ENCODE measurements at places on chromosomes 1 and 21.
A peak's percentile ranks its signal among the peaks of the same experiment; 100 is the strongest.

GRCh38 chr1:75438355-75438754 lies 172.6 kb downstream of the SLC44A5 start:
- DNase-seq: no peak
- H3K4me3 ChIP-seq: no peak overlapping the region
- no peaks in the 10 kb centered on the region for H3K36me3 ChIP-seq
- H3K27ac ChIP-seq: no peak overlapping the region
- H3K4me1 ChIP-seq: no peaks in the 10 kb centered on the region
- H3K27me3 ChIP-seq: peaks cover 3% of the 10 kb centered on the region

- peaks cover 4% of the 10 kb centered on the region for H3K4me1 ChIP-seq
- H3K27me3 ChIP-seq: no peaks in the 10 kb centered on the region
- H3K27ac ChIP-seq: no peak overlapping the region
- no peak for DNase-seq
- H3K36me3 ChIP-seq: no peaks in the 10 kb centered on the region
Measured at GRCh38 chr1:173269490-173270230, 62.5 kb upstream of the TNFSF4 start.

- H3K4me1 ChIP-seq: peaks cover 41% of the 10 kb centered on the region
- peak overlapping the region; percentile 65 for H3K4me3 ChIP-seq
- H3K36me3 ChIP-seq: peaks cover 5% of the 10 kb centered on the region
- H3K27me3 ChIP-seq: no peaks in the 10 kb centered on the region
- DNase-seq: no peak
Measured at GRCh38 chr1:207069858-207070506, 16.9 kb downstream of the PFKFB2 start.

- peaks cover 2% of the 10 kb centered on the region for H3K27me3 ChIP-seq
- H3K4me3 ChIP-seq: no peak overlapping the region
- peak; percentile 72 for DNase-seq
- H3K36me3 ChIP-seq: no peaks in the 10 kb centered on the region
- H3K27ac ChIP-seq: no peak overlapping the region
Measured at GRCh38 chr1:244796719-244797406, 38.6 kb upstream of the COX20 start.

GRCh38 chr1:4309676-4310320 lies 344.6 kb upstream of the AJAP1 start:
- no peak overlapping the region for H3K4me3 ChIP-seq
- H3K4me1 ChIP-seq: no peaks in the 10 kb centered on the region
- no peak for DNase-seq
- H3K27ac ChIP-seq: no peak overlapping the region
- H3K36me3 ChIP-seq: no peaks in the 10 kb centered on the region

DNA sequence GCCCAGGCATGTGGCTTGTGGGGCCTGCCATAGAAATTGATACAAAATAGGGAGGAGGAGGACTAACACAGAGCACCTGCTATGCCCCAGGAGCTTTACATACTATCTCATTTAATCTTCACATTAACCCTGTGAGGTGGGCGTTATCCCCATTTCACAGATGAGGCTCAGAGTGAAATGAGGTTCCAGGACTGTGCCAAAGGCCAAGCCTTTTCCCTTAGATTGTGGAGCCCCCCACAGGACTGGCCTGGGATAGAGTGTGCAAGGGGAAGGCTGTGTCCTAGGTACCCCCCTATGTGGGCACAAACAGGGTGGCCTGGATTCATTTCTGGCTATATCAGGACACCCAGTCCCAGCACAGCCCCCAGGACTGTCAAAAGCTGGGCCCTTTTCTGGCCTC lies 2.2 kb upstream of the DDOST start:
- H3K27ac ChIP-seq: no peak overlapping the region
- peaks cover 41% of the 10 kb centered on the region for H3K4me1 ChIP-seq
- H3K27me3 ChIP-seq: no peaks in the 10 kb centered on the region
- DNase-seq: no peak
- H3K36me3 ChIP-seq: peaks cover 4% of the 10 kb centered on the region
- peak overlapping the region; percentile 44 for H3K4me3 ChIP-seq

- peak overlapping the region; percentile 67 for H3K27ac ChIP-seq
- no peak for DNase-seq
- H3K4me3 ChIP-seq: no peak overlapping the region
- peaks cover 23% of the 10 kb centered on the region for H3K4me1 ChIP-seq
- H3K27me3 ChIP-seq: no peaks in the 10 kb centered on the region
- peaks cover 24% of the 10 kb centered on the region for H3K36me3 ChIP-seq
Measured at GRCh38 chr1:24437631-24438396, 22.2 kb downstream of the NIPAL3 start.

DNA sequence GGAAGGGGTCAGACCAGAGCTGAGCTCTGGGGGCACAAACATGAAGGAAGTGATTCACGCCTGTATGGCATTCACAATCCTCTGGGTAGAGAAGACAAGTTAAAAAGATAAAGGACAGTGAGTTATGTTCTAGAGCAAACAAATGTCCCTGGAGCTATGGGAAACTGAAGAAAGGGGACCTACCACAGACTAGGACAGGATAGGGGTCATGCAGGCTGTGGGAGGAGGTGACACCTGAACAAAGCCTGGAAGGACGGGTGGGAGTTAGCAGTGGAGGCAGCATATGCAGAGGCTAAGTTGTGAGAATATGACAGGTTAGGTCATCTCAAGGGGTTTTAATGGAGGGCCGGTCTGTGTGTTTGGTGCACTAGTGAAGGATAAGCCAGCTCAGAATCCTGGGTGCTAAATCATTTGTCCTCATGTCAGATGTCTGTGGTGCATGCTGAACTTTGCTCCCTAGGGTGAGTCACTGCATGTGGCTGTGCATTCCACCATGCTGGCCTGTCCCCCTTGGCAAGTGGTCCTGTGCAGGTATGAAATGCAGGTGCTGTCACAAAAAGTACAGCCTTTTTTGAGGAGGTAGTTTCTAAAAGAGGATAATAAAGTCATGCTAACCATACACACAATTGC lies 28.5 kb downstream of the TNN start:
- H3K27me3 ChIP-seq: peaks cover 4% of the 10 kb centered on the region
- H3K4me1 ChIP-seq: no peaks in the 10 kb centered on the region
- H3K4me3 ChIP-seq: no peak overlapping the region
- no peak for DNase-seq

- H3K4me1 ChIP-seq: peaks cover 23% of the 10 kb centered on the region
- H3K27ac ChIP-seq: peak overlapping the region; percentile 94
- H3K27me3 ChIP-seq: no peaks in the 10 kb centered on the region
- no peak for DNase-seq
Measured at GRCh38 chr1:23825762-23826522, 713 bp upstream of the HMGCL start.

DNA sequence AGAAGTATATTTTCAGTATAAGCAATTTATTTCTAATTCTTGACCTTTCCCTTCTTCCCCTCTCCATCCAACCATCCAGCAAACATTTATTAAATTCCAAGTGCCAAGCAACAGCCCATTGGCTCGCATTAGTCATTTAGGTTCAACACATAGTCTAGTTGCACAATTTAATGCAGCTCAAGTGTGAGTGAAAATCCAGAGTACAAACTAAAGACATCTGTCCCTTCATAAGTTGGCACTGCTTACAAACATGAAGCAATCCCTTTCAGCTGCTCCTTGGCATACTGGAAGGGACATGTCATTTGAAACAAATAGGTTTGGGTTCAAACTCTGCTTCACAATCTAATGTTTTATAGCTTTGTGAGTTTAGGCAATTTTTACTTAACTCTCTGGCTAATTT lies 10.7 kb downstream of the CASQ2 start:
- no peak for DNase-seq
- peaks cover 3% of the 10 kb centered on the region for H3K27me3 ChIP-seq
- H3K4me1 ChIP-seq: no peaks in the 10 kb centered on the region
- H3K4me3 ChIP-seq: no peak overlapping the region

GRCh38 chr1:115783311-115783710 lies 14.8 kb upstream of the CASQ2 start:
- no peak overlapping the region for H3K4me3 ChIP-seq
- no peak overlapping the region for H3K27ac ChIP-seq
- no peaks in the 10 kb centered on the region for H3K4me1 ChIP-seq
- peaks cover 4% of the 10 kb centered on the region for H3K36me3 ChIP-seq
- H3K27me3 ChIP-seq: peaks cover 22% of the 10 kb centered on the region

DNA sequence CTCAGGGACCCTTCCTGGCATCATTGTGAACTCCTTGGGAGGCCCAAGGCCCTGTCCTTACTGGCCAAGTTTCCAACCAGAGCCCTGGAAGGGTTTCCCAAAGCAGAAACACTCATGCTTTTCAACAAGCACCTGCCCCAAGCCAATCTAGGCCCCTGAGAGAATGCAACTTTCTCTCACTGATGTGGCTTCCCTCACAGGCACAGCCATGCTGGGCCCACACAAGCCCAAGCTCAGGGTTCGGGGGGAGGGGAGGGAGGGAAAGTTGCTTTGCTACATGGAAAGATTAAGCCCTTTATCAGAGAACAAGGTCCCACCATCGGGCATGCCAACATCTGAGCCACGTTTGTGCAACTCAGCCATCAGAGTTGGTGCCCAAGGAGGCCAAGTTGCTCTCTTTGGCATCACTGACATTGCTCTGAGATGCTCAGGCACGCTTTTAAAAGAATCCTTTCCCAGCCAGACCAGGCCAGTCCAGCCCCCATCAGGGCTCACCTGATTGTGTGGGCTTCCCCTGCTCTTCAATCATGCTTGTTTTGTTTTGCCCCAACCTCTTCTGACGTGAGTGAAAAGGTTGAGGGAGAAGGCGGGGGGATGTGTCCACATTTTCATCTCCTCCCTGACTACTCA lies 43.5 kb downstream of the RIMS3 start:
- no peaks in the 10 kb centered on the region for H3K36me3 ChIP-seq
- no peak for DNase-seq
- peaks cover 2% of the 10 kb centered on the region for H3K27me3 ChIP-seq
- H3K4me3 ChIP-seq: no peak overlapping the region

DNA sequence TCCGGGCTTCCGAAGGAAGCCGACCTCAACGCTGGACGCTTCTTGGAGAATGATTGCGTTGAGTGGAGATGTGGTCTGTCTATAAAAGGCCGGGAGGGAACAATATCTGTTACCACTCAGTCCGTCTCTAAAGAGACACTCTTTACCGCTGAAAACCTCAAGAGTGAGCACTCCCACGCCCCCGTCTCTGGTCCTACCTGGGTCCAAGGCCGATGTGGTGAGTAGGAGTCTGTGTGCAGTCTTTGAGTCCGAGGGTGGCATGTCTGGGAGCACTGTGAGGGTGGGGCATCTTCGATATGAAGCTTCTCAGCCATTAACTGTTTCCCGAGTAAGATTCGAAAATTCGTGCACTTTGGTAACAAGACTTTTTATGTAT lies 576 bp downstream of the ZFP69 start:
- DNase-seq: peak; percentile 10
- peaks cover 25% of the 10 kb centered on the region for H3K4me1 ChIP-seq
- peaks cover 30% of the 10 kb centered on the region for H3K36me3 ChIP-seq
- H3K4me3 ChIP-seq: peak overlapping the region; percentile 94
- peak overlapping the region; percentile 71 for H3K27ac ChIP-seq

GRCh38 chr1:99180915-99181314 lies 83.4 kb upstream of the PLPPR4 start:
- no peaks in the 10 kb centered on the region for H3K36me3 ChIP-seq
- no peak overlapping the region for H3K4me3 ChIP-seq
- no peak overlapping the region for H3K27ac ChIP-seq

DNA sequence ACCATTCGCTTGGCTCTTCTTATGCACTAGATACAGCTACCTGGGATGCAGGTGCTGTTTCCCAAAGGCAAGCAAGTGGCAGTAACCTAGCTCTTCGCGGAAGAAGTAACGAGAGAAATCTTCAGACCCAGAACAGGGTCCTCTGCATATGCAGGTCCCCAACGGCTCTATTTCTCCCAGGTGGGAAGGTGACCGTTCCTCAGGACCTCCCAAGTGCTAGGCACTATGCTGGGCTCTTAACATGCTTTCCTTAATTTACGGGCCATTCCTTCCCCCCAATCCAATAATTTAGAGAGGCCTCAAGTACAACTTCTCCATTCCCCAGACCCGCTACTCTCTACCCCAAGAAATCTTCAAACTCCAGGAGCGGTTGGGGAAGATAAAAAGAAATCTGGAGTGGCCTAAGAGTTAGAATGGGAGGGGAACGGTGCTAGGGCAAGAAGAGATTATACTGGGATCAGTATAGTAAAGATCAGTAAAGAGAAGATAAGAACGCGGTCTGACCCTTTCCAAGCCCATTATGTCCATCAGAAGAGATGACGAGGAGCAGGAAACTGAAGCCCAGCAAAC lies 410 bp downstream of the TXNDC12 start:
- H3K4me3 ChIP-seq: peak overlapping the region; percentile 88
- DNase-seq: no peak
- peak overlapping the region; percentile 97 for H3K27ac ChIP-seq
- peaks cover 8% of the 10 kb centered on the region for H3K36me3 ChIP-seq
- H3K27me3 ChIP-seq: no peaks in the 10 kb centered on the region
- peaks cover 70% of the 10 kb centered on the region for H3K4me1 ChIP-seq

DNA sequence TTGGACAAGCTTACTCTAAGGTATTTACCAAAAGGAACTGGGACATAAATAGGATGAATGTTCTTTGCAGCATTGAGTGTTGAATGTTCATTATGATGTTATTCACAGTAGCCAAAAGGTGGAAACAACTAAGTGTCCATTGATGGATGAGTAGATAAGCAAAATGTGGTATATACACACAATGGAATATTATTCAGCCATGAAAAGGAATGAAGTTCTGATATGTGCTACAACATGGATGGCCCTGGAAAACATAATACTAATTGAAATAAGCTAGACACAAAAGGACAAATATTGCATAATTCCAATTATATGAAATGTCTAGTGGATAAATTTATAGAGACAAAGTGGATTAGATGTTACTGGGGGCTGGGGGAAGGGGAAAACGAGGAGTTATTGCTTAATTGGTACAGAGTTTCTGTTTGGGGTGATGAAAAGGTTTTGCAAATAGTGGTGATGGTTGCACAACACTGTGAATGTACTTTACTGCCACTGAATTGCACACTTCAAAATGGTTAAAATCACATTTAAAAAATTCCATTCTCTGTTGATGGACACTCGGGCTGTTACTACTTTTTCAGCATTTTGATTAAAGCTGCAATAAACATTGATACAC lies 2.9 kb downstream of the MTARC1 start:
- no peaks in the 10 kb centered on the region for H3K36me3 ChIP-seq
- H3K4me3 ChIP-seq: no peak overlapping the region
- no peak overlapping the region for H3K27ac ChIP-seq
- DNase-seq: no peak

DNA sequence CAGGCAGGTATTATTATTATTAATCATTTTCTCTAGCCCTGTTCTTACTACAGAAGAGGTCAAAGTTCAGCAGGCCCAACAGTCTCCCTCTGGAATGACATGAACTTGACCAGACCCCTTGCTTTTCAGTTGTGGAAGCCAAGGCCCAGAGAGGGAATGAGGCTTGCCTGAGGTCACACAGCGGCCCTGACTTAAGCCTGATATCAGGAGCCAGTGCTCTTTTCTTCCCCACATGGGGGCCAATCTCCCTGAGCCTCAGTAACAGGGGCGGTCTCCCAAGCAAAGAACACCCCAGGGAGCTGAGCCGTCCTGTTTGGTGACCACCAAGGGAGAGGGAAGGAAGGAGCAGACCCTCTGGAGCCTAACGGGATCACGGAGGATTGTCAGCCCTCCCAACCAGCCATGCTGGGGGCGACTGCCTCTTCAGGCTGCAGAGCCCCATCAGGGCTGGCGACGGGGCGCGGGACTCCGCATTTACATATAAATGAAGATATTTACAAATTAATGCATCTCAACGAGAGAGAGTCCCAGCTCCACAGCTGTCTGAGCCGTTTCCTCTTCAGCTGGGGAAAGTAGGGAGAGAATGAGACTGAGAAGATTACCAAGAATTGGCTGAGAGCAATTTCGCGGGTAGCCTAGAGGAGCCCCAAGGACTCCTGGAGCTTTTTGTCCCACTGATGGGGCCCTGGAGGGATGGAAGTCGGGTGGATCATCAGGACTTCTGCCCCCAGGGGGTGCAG lies 186.1 kb upstream of the KLHDC7A start:
- no peak overlapping the region for H3K27ac ChIP-seq
- H3K4me3 ChIP-seq: no peak overlapping the region
- peaks cover 31% of the 10 kb centered on the region for H3K27me3 ChIP-seq
- H3K4me1 ChIP-seq: no peaks in the 10 kb centered on the region
